ENCODE measurements at places on chromosomes 2 and 18.

DNA sequence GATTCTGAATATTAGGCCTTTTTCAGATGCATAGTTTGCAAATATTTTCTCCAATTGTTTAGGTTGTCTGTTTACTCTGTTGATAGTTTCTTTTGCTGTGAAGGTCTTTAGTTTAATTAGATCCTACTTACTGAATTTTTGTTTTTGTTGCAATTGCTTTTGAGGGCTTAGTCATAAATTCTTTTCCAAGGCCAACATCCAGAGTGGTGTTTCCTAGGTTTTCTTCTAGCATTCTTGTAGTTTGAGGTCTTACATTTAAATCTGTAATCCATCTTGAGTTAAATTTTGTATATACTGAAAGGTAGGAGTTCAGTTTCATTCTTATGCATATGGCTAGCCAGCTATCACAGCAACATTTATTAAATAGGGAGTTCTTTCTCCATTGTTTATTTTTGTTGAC is 404.8 kb downstream of the LNPK start:
- DNase-seq, result no peak

DNA sequence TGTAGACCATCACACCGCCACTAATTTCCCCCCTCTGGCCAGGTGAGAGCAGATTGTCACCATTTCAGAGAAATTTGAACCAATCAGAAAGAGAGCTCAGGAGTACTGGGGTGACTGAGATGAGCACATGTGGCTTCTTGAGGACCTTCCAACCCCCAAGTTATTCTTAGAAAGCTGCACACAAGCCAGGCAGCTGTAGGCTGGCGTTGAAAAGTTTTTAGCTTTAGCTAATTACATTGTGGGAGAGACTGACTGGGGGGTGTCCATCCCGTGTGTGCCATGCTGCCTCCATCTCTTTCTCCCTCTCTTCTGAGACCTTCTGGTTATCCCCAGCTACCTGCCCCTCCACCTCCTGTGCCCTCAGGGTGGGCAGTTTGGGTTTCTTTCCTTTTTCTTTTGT is 154.0 kb downstream of the AGAP1 start:
- DNase-seq, result no peak

DNA sequence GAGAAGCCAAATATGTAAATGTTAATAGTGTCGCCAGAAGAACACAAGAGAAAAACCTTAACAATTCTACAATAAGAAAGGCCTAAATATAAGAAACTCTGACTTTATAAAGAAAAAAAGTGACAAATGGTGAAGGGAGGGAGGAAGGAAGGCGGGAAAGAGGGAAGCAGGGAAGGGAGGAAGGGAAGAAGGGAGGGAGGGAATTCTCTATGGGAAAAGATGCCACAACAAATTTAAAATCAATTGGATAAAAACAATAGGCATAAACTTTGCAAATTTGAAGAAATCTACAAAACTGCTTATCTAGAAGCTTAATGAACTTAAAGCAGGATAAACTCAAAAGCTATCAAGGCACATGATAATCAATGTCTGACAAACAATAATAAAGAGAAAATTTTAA is 16.9 kb downstream of the NBAS start:
- DNase-seq, result no peak

DNA sequence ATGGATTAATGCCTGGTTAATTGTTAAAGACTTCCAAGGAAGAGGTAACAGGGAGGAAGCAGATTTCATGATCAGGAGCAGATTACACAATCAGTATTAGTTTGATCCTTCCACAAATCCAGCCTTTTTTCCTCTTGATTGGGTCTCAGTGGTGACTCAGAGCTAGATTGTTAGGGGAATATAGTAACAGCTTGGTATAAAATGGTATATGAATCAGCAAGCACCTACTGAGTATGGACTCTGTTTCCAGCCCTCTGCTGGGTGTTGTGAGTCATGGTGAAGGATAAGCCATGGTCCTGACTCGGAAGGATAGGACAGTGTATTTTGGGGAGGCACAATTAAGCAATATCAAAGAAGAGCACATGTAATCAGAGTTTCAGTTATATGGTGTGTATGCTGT is 272.4 kb upstream of the DPP10 start:
- no peak for DNase-seq

- no peak for DNase-seq
Measured at GRCh38 chr2:29729401-29729800, 192.0 kb downstream of the ALK start.

DNA sequence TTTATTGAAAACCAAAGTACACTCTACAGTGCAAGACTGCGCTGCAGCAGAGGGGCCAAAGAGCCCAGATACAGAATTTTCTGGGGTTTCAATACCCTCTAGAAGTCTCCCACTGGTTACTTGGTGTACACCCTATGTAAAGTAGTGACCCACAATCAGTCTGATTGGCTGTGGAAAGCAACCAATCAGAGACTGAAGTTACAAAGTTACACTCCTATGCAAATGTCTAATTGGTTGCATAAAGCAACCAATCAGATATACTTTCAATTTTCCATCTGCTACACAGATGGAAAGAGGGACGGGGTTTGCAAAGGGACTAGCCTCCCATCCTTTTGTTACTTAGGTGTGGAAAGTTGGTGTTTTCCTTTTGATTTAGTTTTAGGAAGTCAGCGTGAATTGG is 198.9 kb upstream of the SH3BP4 start:
- no peak for DNase-seq

GRCh38 chr2:7844414-7844965 is 837.4 kb upstream of the ID2 start:
- no peak for DNase-seq

DNA sequence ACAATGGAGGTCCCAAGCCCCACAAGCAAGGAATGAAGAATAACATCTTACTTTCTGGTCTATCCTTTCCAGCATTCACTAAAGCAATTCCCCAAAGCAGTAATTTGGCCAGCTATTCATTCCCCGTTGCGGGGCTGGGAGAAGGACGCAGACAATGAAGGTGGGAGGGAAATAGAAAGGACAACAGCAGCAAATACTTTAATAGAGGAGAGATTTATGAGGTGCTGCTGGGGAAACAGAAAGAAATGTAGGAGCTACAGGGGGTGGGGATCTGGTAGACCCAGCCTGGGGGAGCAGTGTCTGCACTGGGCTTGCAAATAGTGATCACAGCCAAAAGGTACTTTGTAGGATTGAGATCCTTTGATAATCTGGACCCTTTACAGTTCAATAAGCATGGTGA is 13.9 kb upstream of the ATL2 start:
- no peak for DNase-seq

- no peak for DNase-seq
Measured at GRCh38 chr2:185181901-185182300, 556.7 kb upstream of the FSIP2 start.

- no peak for DNase-seq
Measured at GRCh38 chr18:75162467-75162866, 46.5 kb downstream of the PTGR3 start.

- DNase-seq, result peak; percentile 83
Measured at GRCh38 chr2:230665263-230665691, 47.4 kb upstream of the CAB39 start.

DNA sequence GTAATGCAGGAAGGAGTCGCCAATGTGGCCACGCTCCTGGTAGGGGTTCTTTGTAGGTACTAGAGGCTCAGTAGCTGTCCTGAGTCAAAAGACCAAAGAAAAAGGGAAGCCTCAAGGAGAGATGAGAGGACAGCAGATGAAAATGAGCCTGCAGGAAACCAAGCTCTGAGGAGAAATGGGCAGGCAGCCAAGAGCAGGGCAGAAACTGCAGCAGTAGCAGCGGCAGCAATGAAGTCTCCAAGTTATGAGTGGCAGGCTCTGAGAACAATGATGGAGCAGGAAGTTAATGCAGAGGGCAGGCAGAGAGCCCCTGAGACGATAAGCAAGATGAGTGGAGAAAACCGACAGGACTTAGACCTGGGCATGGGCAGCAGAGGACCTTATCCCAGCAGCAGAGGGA is 48.2 kb upstream of the TMEM200C start:
- DNase-seq, result no peak

GRCh38 chr18:11674119-11674518 is 14.9 kb upstream of the GNAL start:
- DNase-seq, result no peak

DNA sequence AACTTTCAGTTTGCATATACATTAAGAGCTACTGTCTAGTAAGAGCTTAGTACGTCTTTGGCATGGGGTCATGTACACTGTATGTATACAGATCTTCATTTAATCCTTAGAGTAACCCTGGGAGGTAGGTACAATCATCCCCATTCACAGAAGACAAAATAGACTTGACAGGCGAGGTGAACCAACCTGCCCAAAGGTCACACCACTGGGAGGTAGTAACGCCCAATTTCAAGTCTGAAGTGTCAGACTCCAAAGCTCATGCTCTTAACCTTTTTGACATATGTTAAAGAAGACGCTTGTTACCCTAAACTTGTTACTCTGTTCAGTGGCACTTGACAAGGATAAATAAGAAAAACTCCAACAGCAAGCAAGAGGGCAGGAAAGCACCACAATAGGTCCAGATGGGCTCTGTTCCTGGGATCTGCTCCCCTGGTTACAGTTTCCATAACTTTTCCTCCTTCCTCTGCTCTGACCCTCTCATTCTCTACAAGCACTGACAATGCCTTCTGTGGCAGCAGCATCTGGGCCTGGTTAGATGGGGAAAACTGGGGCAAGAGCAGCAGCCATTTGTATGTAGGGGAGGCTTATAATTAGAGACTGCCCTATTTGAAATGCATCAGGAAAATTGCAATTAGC is 64.7 kb upstream of the SERTAD2 start:
- DNase-seq, result no peak

- DNase-seq, result no peak
Measured at GRCh38 chr2:10347562-10347948, 44.9 kb downstream of the HPCAL1 start.

DNA sequence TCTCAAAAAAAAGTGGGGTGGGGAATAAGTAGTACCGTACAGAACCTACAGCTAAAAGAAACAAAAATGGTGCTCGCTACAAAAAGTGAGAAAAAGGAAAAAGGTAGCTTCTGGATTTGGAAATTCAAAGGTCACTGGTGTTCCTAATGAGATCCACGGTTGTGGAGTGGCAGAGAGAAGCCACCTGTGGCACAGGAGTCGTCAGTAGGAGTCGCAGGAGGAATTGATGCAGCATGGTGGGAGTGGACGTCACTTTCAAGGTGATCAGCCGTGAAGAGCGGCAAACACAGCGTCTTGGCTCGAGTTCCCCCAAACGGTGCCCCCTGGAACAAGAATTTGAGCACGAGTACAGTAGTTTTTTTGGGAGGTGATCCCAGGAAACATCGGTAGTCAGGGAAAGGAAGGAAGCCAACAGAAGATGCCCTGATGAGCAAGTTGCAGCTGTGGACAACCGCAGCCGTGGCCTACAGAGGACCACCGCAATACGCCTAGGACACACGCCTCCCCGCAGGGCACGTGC is 1.4 kb upstream of the TTL start:
- DNase-seq, result no peak

DNA sequence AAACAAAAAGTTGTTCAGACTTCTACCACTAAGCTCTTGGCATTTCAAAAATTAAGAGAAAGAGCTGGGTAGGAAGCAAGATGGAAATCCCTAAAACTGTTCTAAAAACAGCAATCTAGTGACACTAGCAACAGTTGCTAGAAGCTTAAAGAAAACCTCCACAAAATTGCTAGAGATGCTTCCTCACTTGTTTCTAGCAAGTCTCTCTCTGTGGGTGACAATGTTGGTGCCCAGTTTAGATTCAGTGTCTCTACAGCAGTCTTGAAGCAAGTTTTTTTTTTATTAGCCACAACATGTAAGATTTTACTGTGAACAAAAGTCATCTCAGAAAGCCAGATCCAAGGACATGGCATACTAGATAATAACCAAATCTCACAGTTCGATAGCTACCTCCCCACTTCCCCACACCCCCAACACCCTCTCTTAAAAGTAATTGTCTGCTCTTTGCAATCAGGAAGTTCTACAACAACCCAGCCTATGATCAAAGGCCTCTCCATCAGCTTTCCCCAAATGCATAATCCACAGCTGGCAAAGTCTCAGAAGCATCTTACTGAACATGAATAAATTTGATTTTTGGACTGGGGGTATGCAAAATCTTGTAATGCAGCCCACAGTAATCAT is 70.0 kb downstream of the ANKRD44 start:
- DNase-seq, result no peak

- DNase-seq, result peak; percentile 36
Measured at GRCh38 chr2:159807183-159808031, 9.4 kb upstream of the CD302 start.

GRCh38 chr18:56509656-56510055 is 128.7 kb downstream of the TXNL1 start:
- no peak for DNase-seq

DNA sequence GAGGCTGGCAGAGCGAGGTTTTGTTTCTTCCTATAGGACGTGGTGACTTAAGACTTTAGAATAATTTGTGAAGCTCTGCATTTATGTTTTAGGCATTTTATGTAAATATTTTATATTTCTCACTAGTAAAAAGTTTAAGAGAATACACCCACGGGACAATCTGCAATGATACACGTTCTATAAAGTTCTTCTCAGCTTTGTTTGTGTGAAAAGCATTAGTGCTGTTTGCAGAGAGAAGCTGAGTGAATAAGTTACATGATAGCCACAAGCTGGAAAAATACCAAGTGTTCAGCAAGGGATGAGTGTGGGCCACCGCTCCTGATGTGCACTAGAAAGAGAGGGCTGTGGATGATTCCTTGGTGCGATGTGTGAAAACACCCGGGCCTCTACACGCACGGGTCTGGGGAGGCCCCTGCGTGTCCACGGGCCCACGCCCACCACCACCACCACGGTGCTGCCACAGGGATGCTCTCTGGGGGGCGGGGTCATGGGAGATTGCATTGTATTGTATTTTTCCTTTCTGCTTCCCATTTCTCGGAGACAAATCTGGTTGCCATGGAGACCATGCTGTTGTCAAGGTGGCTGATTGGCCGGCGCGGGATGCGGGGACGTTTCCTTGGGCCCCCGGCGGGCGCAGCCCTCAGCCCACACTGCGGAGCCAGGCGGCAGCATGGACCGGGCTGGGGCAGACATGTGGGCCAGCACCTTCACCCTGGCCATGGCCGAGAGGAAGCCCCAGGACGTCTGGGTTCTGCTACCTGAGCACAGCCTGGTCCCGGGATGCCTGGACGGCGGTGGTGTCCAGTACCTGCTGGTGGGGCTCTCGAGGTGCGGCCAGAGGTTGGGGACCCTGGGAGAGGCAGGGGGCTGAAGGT is at the start of gene RTP5:
RTP5 (plus strand) TSS at position 643 of the 875 bp plus-strand sequence; CDS start at position 671, 28 bp downstream.
- DNase-seq, result no peak

- DNase-seq, result no peak
Measured at GRCh38 chr2:216693414-216694080, 1.8 kb downstream of the IGFBP5 start.

DNA sequence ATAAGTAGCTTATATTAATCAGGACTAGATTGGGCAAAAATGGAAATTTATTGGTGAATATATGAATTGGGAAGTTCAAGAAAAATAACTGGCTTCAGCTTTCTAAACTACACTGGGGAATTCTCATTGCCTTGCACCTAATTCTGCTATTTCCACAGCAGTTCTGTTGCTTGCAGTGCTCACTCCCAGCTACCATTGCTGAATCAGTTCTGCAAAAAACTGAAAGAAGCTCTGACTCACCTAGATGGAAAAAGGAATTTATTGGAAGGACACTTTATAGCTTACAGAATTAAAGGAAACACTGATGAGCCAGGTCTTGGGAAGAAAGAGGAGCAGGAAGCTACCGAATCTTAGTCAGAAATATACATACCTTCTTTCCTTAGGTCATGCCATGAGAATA is 60.3 kb upstream of the ACVR1 start:
- no peak for DNase-seq

Measured in GDM1 (cell line).